Mesothelial cell of epicardium (in vitro differentiated cells): ENCODE measurements at places on chromosomes 6 and 20.

GRCh38 chr6:83518816-83519480, 6.6 kb downstream of the PRSS35 start:
- no peak for DNase-seq

- DNase-seq = no peak
Measured at GRCh38 chr6:3297006-3297405, 38.3 kb downstream of the PSMG4 start.

DNA sequence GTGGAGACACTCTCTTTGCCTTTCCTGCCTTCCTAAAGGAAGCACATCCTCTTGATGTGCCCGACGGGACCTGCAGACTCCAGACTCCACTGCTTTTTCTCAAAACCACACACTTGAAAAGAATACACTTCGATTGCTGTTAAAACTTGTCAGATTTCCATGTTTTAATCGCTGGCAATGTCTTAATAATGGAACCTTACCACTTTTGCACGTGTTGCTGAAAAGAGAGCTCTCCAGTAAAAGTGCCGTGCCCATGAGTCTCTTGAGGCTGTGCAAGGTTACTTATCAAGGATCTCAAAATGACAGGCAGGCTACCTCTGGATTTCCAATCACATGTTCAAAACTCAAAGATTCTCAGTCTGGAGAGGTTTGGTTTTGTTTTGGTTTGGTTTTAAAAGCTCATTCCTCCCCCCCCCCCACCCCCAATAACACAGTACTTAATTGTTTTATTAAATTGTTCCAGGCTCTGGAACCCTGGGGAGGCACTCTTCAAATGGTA, 12.0 kb upstream of the TFAP2A start:
- DNase-seq = no peak

DNA sequence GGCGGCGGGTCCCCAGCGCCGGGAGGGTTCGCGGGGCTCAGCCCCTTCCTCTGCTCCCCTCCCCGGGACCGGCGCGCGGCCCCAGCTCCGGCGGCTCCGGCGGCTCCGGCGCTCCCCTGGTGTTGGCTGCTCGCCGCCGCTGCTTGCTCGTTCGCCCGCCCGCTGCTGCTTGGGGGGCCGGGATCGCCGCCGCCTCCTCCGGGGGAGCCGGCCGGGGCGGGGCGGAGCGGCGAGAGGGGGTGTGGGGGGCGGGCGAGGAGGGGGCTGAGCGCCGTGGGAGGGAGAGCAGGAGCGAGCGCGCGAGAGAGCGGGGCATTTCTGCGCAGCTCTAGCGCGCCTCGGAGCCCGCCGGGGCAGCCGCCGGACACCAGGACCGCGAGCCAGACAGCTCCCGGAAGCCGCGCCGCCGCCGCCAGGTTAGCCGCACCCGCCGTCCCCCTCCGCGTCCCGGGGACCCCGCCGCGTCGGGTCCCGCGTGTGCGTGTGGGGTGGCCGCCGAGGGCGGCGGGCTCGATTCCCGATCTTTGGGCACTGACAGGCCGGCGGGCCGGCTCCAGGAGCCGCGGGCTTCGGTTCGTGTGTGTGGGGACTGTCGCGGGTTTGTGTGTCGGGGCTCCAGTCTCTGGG, 62.0 kb upstream of the EPB41L1 start:
- peak; percentile 63 for DNase-seq

- DNase-seq = no peak
Measured at GRCh38 chr20:46999801-47000465, 105.3 kb downstream of the EYA2 start.

GRCh38 chr6:137332637-137333280, 113.6 kb upstream of the IFNGR1 start:
- DNase-seq = no peak

DNA sequence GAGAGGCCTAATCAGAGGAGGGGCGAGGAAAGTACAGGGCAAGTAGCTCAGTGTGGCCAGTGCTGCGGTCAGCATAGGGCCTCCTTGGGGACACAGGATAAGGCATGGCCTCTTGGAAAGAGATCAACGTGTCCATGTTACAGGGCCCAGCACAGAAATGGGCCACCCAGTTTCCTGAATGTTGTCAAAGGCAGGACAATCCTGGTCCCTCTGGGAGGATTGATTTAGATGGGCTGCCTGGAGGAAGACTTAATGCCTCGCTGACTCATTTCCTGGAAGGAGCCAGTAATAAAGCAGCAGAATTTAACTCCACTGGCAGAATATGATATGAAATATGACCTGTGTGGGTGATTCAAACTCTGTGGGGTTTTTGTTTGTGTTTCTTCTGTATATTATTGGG, 16.6 kb downstream of the DDO start:
- no peak for DNase-seq

- DNase-seq = no peak
Measured at GRCh38 chr6:25369433-25370177, 90.4 kb downstream of the CARMIL1 start.

DNA sequence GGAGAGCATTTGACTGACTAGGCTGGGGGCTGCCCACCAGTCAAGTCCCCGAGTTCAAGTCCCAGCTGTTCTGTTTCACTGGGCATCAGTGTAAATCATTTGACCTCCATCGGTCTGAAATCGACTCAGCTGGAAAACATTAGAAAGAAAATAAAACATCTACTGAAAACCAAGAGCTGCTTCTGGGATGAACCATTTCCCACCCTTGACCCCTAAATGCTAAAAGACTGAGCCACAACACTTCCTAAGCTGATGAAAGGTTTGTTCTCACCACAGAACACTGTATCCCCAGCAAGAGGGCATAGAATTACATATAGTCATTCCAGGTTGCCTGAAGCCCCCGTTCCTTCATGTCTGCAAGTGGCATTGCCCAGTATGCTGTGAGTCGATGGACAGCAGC, 237.0 kb upstream of the TAB2 start:
- no peak for DNase-seq

GRCh38 chr20:22723659-22724058, 139.3 kb upstream of the FOXA2 start:
- no peak for DNase-seq

- no peak for DNase-seq
Measured at GRCh38 chr6:107590378-107590777, 100.5 kb downstream of the SOBP start.

GRCh38 chr20:19964289-19965265, 52.6 kb upstream of the NAA20 start:
- DNase-seq = no peak

DNA sequence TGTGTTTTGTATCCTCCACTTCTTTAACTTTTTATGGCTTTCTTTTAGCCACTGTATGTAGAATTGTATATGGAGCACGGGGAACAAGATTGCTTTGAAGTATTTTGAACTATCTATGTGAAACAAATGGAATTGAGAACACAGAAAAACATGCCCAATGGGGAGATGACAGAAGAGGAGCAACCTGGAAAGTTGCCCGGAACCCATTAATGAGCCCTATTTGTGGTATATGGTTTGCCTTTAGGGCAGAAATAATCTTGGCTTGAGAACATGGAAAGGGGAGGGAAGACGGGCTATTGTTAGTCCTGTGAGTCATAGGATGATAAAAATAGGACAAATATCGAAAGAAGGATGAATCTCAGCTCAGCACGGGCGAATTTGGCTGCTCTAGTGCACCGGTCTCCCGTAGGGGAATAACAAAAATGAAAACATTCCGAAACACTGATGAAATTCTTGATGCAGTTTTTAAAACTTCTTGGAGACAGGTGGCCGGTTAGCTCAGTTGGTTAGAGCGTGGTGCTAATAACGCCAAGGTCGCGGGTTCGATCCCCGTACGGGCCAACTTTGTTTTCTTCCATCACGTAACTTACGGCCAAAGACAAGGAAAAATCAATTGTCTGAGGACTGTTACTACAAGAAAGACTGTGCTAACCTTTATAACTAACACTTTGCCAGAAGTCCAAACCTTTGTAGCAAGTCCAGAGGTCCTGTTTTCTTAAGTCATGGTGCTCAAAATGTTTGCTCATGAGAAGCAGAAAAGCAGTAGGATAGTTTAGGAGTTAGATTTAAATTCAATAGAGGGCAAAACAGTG, 15.7 kb downstream of the HMGN4 start:
- peak; percentile 80 for DNase-seq

GRCh38 chr6:45569210-45569945, 191.6 kb upstream of the SUPT3H start:
- no peak for DNase-seq

DNA sequence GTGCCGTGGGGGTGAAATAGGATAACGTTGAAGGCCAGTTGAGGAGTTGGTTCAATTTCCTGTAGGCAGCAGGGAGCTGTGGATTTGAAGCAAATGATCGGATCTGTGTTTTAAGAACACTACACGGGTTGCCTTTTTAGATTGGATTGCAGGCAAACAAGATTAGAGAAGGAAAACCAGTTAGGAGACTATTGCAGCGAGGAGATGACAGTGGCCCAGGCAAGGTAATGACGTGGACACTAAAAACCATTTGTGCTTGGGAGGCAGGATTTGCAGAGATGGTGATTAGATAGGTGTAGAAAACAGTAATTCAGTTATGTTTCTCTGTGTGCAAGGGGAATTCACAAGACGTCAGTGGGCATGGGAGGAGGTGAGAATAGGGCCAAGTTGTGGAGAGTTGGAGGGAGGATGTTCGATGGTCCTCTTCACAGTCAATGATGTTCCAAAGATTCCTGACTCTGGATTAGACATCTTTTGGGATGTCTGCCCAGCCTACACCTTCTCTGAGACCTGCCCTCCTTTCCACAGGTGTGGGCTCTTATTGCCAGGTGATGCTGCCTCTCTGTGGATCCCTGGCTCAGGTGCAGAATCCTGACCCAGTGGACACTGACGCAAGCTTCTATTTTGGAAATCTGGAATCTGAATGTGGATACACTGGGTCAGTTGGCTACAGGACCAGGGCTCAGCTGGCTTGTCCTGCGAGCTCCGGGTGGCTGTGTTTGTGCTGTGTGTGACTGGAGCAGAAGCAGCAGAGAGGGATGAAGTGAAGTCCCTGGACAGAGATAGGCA, 54.2 kb downstream of the TFAP2C start:
- DNase-seq = no peak

DNA sequence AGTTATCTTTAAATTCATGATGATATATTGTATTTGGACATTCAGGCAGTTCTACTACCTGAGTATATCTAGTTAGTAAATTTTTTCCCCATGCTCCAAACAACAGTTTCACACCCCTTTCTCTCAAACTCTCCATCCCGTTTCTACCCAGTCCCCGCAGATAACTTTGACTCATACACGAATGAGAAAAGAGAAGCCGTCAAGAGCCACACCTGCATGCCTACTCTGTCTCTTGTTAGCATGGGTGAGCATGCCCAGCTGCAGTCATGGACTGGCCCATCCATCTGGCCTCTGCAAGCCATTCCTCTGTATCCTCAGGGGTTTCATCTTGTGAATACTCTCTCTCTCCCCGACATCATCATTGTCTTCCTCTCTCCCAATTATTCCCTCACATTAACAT, 41.5 kb downstream of the MYB start:
- DNase-seq = no peak

- no peak for DNase-seq
Measured at GRCh38 chr6:30329331-30329730, 2.6 kb downstream of the TRIM39 start.

DNA sequence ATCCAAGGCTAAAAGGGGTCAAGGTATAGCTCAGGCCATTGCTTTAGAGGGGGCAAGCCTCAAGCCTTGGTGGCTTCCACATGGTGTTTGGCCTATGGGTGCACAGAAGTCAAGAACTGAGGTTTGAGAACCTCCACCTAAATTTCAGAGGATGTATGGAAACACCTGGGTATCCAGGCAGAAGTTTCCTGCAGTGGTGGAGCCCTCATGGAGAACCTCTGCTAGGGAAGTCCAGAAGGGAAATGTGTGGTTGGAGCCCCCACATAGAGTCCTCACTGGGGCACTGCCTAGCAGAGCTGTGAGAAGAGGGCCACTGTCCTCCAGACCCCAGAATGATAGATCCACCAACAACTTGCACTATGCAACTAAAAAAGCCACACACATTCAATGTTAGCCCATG, 678.7 kb upstream of the ADGRB3 start:
- DNase-seq = no peak
